ENCODE measurements at places on chromosomes 12 and 14.

DNA sequence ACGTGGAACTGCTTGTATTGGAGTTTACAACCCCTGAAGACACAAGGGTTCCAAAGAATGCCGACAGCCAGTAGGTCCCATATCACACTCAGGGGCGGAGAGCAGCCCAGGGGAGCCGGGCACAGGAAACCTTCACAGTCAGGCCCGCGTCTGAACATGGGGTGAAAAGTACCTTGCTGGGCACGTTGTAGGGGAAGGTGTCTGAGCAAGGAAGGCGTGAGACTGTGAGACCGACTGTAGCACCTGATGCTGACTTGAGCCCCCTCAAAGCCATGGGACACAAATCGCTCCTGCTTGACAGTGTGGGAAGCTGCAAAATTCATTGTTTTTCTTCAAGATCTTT is 14.7 kb downstream of the RIMBP2 start:
- no peak for DNase-seq

GRCh38 chr14:69755296-69755695 is 11.6 kb upstream of the SRSF5 start:
- no peak for DNase-seq

DNA sequence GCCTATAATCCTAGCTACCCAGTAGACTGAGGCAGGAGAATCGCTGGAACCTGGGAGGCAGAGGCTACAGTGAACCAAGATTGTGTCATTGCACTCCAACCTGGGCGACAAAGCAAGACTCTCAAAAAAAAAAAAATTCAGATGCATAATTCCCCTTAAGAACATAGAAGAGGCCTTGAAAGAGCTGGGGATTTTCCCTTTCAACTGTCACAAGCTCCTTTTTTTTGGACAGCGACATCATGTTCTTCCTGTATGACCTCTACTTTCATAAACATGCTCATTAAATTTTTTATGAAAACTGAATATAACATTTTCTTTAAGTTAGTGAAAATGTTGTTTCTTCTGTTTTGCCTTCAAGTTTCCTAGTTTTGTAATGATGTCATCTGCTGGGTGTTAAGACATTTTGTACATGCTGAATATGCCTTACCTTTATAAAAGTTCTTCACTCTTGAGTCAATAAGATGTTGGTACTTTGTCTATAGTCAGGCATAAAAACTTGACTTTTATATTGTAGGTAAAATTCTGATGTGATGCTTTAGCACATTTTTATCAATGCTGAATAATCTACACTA is 76.0 kb downstream of the PTHLH start:
- no peak for DNase-seq

DNA sequence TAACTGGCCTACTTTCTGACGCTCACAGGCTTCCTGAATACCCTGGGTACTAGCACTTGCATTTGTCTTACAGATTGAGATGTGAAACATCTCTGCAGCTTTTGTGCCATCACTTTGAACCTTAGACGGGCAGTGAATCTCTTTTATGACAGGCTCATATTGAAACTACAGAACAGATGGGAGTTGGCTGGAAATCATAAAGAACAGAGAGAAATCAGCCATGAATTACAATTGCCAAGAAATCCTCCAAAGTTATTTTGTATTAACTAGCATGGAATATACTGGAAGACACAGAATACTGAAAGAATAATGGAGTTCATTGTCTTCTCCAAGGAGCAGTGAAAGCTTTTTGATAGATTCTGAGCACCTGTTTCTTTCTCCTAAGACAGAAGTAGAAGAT is 32.7 kb downstream of the MYF5 start:
- DNase-seq = no peak

DNA sequence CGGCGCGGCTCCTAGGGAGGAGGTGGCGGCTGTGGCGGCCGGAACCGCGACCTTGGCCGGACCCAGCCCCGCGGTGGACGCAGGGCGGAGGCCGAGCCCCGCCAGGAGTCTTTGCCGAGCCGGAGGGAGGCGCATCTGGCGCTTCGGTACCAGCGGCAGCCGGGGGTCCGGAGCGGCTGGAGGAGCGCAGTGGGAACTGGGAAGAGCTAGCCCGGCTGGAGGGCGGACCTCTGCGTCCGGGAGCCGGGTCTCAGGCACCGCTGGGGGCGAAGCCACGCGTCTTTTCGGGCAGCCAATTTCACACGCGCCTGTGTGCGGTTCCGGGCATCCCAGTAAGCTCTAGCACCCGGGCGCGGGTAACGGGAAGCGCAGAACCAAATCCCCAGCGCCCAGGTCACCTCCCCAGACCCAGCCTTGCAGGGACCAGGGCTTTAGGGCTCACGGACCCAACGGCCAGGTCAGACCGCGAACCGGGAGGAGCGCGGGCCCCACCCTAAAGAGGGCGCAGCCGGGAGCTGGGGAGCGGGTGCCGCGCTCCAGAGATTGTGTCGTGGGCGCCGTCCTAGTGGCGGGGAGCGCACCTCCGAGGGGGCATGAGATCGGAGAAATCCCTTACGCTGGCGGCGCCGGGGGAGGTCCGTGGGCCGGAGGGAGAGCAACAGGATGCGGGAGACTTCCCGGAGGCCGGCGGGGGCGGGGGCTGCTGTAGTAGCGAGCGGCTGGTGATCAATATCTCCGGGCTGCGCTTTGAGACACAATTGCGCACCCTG is 89.4 kb downstream of the GALNT8 start:
- no peak for DNase-seq

DNA sequence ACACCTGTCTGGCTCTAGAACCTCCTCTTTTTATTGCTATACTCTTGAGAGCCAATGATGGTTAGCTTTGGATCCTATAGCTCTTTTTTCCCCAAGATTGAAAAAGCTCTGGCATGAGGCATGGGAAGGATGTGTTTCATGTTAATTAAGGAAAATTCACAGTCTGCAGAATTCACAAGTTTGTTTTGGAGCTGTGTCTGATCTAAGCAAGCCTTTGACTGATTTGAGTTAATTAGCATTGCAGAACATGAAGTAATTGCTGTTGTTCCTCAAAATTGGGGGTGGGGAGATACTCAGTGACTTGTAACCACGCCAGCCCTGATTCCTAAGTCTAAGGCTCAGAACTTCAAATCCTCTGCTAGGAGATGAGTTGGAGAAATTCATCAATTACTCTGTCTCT is 205.0 kb downstream of the SUDS3 start:
- DNase-seq = no peak

- no peak for DNase-seq
Measured at GRCh38 chr12:54723379-54724256, 75.5 kb upstream of the DCD start.

- DNase-seq = no peak
Measured at GRCh38 chr14:99212646-99213045, 59.4 kb downstream of the BCL11B start.

DNA sequence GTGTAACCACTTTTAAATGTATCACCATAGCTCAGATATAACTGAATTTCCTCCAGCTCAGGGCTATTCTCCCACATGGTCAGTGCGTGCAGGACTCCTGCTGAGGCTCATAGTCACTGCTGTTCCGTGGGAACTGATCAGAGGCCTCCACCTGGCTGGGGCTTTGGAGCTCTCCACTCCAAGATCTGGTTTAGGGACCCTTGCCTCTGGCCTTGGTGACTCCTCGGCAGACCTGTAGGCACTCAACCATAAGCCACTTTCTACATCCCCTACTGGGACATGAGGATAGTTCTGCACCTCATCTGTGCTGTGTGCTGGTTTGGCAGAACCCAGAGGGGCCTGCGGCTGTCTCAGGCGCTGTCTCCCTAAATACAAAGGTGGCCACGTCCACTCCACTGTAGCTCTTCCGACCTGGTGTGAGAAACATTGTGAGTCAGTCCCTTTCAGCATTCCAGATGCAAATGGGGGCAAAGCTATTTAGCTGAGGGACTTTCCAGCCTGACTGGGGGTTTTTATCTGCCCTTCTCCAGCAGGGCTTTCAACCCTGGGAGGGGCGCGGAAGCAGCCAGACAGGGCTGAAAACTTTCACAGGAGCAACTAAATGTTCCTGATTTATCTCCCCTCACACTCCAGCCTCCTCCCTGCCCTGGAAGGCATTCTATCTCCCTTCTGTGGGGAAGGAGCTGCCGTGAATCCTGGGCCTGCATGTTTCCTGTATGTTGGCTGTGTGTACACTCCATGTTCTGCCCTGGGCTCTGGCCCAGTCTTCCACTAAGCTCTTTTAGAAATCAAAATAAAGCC is 218.3 kb upstream of the DAAM1 start:
- no peak for DNase-seq

- no peak for DNase-seq
Measured at GRCh38 chr14:104979758-104980610, 1.8 kb upstream of the AHNAK2 start.

- DNase-seq = no peak
Measured at GRCh38 chr14:71471634-71472355, 460.4 kb upstream of the RGS6 start.

DNA sequence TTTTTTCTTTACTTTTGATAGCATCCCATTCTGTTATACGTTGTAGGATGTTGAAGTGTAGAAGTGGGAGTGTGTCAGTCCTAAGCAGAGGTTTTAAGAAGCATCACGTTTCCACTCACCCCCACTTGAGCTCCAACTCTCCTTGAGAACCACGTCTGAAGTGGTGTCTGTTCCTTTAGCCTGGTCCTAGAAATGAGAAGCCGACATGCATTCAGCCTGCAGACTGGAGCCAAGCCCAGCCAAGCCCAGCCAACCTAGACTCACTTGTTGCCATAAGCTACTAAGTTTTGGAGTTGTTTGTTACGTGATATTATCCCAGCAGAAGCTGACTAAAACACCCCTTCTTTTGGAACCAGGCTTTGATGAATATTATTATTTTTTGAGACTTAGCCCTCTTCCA is 4.4 kb upstream of the ELK3 start:
- no peak for DNase-seq

- no peak for DNase-seq
Measured at GRCh38 chr14:100446572-100446971, 123.4 kb downstream of the SLC25A47 start.

DNA sequence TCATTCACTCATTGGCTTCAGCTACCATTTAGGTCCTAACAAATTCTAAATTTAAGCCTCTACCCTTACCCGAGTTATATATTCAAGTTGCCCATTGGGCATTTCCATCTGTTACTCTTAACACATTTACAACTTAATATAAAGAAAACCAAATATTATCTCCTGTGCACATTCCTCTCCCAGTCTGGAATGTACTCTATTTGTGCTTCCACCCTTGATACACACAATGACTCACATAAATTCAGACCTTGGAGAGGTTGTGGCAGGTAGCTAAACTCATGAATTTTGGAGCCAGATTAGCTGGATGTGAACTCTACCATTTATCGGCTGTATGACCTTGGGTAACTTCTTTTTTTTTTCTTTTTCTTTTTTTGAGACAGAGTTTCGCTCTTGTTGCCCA is 51.1 kb downstream of the BRMS1L start:
- no peak for DNase-seq

GRCh38 chr12:8996682-8997405 is 7.5 kb downstream of the KLRG1 start:
- peak; percentile 4 for DNase-seq

- DNase-seq = no peak
Measured at GRCh38 chr14:42563313-42563712, 956.6 kb downstream of the LRFN5 start.

DNA sequence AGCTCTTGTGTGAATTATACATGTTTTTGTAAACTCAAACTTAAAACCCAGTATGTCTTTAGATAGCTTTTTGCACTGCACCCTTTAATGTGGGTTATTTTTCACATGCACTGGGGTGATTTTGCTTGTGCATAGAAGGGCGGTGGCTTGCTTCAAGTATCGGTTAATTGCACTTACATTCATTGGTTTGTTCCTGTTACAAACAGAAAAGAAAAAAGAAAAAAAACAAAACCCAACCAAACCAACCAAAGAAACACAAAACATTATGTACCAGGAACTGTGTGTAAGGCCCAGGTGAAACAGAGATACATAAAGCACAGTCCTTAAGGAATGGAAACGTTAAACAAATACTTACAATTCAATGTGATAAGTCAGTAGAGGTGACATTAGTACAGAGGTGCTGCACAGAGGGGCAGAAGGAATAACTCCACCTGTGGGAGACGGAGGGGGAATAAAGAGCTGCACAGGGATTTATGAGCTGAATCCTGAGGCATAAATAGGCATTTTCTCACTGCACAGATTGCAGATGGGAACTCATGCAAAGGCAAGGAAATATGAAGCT is 151.4 kb downstream of the KTN1 start:
- DNase-seq = no peak

DNA sequence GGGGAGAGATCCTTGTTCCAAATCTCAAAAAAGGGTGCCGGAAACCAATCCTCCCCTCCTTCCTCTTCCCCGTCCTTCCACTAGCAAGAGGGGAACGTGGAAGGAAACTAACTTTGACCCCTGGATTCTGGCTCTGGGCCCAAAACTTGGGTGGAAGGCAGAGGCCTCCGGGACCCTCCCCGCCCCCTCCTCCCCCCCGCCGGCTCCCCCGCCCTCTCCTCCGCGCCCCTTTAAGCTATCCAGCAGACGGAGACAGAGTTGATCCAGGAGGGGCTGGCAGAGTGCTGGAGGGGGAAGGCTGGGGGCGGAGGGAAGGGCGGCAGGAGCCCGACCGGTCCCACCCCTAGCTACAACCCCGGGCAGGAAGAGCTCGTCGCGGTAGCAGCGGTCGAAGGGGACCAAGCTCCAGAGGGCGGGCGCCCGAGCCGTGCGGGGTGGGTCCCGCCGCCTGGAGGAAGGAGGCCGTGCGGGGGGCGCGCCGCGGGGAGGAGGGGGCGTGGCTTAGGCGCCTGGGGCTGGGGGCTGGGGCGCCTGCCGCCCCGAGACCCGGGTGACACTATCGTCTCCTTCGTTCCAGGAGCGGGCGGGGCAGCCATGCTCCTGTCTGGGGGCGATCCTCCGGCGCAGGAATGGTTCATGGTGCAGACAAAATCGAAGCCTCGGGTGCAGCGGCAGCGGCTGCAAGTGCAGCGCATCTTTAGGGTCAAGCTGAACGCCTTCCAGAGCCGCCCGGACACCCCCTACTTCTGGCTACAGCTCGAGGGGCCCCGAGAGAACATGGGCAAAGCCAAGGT is at the start of gene NYNRIN:
NYNRIN (plus strand) TSS at position 351 of the 794 bp plus-strand sequence; CDS start at position 595, 244 bp downstream.
- no peak for DNase-seq

DNA sequence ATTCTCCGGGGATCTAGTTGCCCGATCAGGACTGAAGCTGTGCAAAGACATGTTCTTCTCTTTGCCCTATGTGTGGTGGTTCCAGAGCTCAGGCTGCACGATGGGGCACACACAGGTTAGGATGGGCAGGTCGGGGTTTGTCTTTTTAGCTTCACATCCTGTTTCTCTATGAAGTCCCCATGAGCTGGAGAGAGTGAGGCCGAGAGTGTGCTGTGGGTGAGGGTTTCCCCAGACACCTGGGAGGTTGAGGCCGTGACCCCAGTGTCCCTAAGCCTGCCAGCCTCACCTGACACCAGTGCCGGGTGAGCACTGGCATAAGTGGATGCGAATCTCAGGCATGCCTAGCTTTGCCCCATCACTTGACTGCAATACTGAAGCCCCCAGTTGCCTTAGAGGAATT is 32.9 kb upstream of the IGF1 start:
- no peak for DNase-seq

Measured in GM04504 (cell line).